ENCODE measurements at places on chromosomes 16 and 17.

GRCh38 chr17:76304226-76305134 lies 3.6 kb downstream of the QRICH2 start:
- no peak for ATAC-seq

GRCh38 chr16:31085873-31086628 lies 2.7 kb downstream of the PRSS53 start:
- ATAC-seq = no peak

DNA sequence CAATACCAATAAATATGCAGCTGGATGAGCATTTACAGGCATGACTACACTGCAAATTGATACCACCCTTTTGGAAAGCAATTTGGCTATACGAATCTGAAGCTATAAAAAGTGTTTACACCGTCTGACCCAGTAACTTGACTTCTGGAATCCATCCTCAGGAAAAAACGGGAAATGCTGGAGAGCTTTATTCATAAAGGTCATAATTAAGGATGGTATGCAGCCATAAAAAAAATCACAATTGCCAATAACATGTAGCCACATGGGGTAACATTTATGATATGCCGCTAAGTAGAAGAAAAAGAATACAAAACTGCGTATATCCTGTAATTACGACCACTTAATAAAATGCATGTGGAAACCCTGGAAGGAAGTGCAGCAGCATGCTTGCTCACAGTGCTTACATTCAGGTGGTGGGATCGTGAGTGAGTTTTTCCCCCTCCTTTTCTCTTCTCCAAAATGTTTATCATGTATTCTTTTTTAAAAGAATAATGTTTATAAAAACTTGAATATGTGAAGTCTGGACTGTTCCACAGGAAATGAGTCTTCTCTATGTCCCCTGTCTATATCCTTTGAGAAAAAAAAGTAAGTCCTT lies 34.2 kb downstream of the COPRS start:
- ATAC-seq = no peak

GRCh38 chr17:39270923-39271322 lies 45.2 kb upstream of the STAC2 start:
- no peak for ATAC-seq

- ATAC-seq = no peak
Measured at GRCh38 chr16:66740010-66740409, 11.4 kb downstream of the DYNC1LI2 start.

- no peak for ATAC-seq
Measured at GRCh38 chr16:31403590-31404352, 10.6 kb downstream of the ITGAD start.

- ATAC-seq = no peak
Measured at GRCh38 chr17:6721744-6722143, 8.6 kb upstream of the SLC13A5 start.

DNA sequence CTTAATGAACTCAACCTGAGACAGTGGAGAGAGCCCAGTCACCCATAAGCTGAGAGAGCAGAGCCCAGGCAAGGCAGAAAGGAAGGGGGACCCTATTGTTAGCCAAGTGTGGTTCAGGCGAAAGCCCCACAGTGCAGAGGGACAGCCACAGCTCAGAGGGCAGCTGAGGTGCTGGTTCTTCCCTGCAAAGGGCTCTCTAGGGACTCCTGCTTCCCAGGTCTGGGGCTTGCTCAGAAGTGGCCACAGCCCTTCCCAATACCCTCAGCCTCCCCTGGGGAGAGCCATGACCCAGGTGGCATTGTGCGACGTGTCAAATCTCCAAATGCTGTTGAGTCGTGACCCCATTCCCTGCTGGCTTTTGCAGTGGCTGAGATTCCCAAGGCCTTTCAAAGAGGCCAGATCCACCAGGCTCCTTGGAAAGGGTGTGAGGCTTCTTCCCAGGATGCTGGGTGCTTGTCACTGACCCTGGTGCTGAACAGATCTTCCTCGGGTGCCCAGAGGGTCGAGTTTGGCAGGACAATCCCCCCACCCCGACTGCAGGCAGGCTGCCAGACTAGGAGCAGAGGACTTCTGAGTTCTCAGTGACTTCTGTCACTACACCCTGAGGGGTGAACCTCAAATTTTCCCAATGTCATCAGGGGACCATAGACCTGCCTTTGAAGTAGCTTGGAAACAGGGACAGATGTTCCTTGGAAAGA lies 2.5 kb upstream of the CCL17 start:
- no peak for ATAC-seq

DNA sequence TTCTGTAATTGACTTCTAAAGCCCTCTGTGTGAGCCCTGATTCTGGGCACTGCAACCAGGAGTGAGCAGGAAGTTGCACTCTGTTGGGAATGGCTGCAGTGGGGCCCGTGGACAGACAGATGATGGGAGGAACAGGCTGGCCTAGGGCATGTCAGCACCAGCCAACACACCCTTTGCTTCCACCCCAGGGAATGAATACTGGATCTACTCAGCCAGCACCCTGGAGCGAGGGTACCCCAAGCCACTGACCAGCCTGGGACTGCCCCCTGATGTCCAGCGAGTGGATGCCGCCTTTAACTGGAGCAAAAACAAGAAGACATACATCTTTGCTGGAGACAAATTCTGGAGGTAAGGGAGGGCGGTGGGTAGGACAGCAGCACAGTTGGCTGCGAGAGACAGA lies 10.8 kb upstream of the LPCAT2 start:
- ATAC-seq = no peak

- ATAC-seq = no peak
Measured at GRCh38 chr16:89393738-89394406, 96.5 kb downstream of the ANKRD11 start.

- ATAC-seq = peak; percentile 19
Measured at GRCh38 chr17:1180958-1181752, 1.4 kb upstream of the ABR start.

DNA sequence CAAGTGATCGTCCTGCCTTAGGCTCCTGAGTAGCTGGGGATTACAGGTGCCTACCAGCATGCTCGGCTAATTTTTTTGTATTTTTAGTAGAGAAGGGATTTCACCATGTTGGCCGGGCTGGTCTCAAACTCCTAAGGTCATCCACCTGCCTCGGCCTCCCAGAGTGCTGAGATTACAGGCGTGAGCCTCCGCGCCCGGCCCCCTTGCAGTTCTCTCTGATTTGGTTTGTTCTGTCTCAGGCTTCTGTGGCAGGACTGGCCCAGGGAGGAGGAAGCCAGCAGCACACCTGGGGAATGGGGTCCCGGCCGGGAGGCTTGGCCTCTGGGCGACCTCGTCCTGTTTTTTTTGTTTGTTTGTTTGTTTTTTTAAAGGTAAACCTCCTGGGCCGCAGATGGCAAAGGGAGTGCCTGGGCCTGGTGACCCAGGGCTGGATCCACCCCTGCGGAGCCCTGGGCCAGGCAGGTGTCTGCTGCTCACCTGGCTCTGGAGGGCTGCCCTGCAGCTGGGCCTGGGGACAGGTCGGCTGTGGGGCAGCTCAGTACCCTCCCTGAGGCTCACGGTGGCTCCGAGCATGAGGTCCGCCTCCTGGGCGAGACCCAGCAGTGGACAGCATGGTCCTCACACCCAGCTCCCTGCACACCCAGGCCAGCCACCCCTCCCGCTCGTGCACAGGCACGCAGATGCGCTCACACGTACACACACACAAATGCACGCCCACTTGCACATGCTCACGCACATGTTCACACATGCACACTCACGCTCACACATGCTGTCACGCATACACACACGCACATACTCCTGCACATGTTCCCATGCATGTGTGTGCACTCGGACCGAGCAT lies 3.3 kb upstream of the NUDT16L1 start:
- no peak for ATAC-seq

GRCh38 chr16:2782583-2783351 lies 4.6 kb downstream of the PRSS33 start:
- ATAC-seq = no peak

- ATAC-seq = no peak
Measured at GRCh38 chr16:50407351-50407750, 38.6 kb upstream of the BRD7 start.

GRCh38 chr17:1627982-1628855 lies at the start of gene SLC43A2:
TSS of gene SLC43A2 (minus strand) at chr17:1628834. CDS start at chr17:1627874, 960 bp downstream.
- peak; percentile 79 for ATAC-seq

DNA sequence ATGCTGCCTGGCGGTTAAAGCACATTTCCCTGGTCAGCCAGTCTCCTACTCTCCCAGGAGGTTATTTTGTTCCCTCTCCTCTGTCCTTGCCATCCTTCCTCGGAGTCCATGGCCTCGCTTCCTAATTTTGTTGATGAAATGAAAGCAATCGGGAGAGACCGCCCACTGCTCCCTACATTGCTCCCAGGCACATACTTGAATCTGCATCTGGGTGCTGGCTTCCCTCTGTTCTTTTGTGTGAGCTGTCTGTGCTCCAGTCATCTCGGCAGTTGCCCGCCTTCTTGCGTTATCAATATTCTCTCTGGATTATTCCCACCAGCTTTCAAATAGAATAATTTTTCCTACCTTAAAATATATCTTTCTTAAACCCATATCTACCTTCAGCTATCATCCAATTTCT lies 11.1 kb downstream of the KRT23 start:
- ATAC-seq = no peak

GRCh38 chr16:17497648-17498047 lies 26.9 kb upstream of the XYLT1 start:
- ATAC-seq = no peak

DNA sequence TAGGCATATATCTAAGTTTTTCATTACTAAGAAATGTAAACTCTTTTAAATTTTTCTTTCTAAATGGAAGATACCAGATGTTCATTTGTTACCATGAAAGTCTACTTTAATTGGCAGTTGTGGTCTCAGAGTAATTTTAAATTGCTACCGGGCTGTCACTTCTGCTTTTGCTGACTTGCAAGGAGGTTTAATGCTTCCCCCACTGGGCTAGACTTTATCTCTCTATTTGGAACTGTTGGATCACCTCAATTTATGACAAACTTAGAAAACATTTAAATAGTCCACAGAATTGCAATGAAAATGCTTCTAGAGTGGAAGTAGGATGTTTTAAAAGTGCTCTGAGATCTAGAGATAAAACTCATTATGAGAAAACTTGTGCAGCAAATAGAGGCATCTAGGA lies 479.8 kb upstream of the GOT2 start:
- ATAC-seq = no peak

DNA sequence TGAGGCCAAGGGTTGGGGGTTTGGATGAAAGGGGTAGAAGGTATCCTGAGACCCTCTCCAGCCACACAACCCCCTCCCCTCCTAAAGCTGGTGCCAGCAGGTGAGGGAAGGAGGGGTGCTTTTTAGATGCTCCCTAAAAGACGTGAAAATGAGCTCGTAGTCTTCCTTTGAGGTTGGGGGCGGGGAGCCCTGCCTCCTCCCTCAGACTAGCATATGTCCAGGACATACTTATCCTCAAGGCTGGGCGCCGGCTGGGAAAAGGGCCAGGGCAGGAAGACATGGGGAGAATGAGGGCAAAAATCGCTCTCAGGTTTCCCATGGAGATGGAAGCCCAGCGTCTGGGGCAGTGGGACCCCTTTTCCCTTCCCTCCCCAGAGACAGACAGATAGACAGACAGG lies 26.7 kb downstream of the SRCIN1 start:
- ATAC-seq = no peak

- ATAC-seq = no peak
Measured at GRCh38 chr16:17347624-17348023, 123.1 kb downstream of the XYLT1 start.

DNA sequence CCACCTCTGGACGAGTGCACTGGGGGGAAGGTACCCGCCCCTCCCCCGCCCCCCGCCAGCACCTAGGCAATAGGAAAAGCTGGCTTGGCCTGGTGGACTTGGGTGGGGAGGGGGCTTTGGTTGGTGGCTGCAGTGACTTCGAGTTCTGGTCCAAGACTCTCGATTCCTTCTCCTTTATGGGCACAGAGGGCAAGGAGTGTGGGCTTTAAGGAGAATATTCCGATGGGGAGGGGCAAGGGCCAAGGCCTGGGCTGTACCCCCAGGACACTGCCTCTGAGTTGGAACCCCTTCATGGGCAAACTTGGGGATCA lies 409 bp downstream of the ACSF2 start:
- ATAC-seq = no peak

DNA sequence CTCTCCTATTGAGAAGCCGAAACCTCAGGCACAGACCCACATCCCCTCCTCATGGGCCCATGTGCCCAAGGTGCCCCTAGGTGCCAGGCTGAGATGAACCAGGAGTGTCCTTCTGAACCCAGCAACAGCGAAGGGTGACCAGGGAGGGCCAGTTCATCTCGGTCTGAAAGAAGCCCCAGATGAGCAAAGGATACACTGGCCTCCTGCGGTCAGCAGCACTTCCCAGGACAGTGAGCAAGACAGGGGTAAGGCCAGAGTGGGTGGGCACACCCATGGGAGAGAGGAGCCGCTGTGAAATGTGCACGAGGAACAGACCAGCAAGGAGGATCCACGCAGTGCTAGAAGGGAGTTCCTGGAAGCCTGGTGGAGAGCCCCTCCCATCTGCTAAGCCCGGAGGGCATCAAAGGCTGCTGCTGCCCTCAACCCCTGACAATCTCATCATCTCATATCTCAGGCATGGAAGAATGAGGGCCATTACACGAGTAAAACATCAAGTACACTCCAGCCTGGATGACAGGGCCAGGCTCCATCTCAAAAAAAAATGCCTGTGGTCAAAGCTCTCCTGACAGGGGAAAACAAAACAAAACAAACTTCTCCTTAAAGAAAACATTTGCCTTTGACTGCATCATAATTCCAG lies 3.3 kb upstream of the HBZ start:
- no peak for ATAC-seq

GRCh38 chr17:22459331-22459952 lies 767.1 kb downstream of the KCNJ18 start:
- no peak for ATAC-seq

DNA sequence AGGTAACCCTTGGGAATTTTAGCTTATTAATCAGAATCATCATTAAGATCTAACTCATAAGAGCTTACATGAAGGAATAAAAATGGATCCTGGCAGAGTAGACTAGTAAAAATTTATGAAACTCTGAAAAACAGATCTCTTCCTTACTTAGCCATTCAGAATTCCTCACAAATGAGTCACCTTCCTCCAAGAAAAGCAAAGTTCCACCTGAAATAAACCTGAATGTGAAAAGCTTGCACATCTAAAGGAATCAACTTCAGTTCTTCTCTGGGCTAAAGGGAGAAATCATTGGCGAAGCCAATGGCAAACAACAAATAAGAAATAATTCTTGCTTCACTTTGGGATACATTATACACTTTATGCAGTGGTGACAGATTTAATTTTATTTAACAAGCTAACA lies 22.7 kb downstream of the MYO1D start:
- no peak for ATAC-seq

GRCh38 chr17:79385962-79386563 lies 224.8 kb downstream of the RBFOX3 start:
- ATAC-seq = no peak

- peak; percentile 25 for ATAC-seq
Measured at GRCh38 chr17:61409301-61410112, 9.9 kb downstream of the TBX2 start.

- no peak for ATAC-seq
Measured at GRCh38 chr16:52070341-52071057, 476.4 kb downstream of the TOX3 start.
